Osteocyte (in vitro differentiated cells): ENCODE measurements at places on chromosomes 4 and X.

- DNase-seq: no peak
Observed at GRCh38 chr4:130760246-130760645, 1664.3 kb downstream of the C4orf33 start.

DNA sequence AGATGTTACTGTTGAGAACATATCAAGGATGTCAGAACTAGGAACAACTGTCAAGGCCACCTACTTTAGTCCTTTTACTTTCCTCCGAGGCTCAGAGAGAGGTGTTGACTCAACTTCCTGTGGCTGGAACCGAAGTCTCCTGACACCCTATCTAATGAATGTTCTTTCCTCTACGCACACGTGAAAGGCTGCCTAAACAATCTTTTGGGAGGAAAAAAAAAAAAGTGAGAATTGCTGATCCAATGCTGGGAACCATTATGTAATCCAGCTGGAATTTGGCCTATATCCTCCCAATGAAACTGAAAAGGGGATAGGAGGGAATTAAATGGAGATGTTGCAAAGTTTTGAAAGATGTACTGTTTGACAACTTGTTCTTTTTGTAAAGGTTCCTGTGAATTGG is 8.3 kb upstream of the MAP7D3 start:
- DNase-seq: no peak

DNA sequence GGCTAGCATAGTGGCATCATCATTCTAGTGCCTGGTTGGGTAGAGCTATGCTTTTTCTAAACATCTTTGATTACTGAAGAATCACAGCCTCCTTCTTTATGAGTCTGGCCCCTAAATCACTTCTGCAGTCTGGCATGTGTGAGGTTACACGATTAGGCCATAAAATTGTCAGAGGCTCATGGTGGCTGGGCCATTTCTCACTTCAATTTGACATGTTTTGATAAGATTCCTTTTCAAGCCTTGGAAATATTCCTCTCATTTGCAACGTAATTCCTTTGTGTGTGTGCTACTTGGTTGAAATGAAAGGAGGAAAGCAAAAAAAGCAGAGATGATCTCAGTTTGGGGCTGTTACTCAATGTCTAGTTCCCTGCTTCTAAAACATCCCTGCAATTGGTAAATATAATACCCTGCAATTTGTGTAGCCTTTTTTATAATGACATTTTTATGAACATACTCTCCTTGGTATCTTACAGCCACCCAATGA is 6.2 kb downstream of the CCKAR start:
- no peak for DNase-seq

GRCh38 chrX:77389891-77390290 is 57.3 kb upstream of the FGF16 start:
- DNase-seq: peak; percentile 32

GRCh38 chr4:121270389-121270788 is 106.3 kb upstream of the TNIP3 start:
- no peak for DNase-seq

DNA sequence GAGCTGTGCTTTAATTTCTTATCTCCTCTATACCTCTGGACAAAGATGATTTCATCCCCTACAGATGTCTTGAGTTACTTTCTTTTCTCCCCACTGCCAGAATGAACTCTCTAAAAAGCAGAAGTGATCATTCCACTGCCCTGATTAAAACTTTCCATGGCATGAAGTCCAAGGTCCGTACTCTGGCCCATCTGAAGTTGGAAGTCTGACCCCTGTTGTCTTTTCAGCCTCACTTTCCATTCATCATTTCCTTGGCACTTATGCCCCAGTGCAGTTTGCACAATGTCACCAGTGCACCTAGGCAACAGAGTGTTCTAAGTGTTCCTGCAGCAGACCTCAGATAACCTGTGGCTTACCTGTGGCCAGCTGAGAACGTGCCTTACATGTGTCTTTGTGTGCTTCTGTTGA is 242.4 kb downstream of the FRAS1 start:
- no peak for DNase-seq

GRCh38 chr4:183300070-183300469 is 20.0 kb downstream of the CLDN22 start:
- DNase-seq: no peak

GRCh38 chr4:13601048-13601447 is 26.5 kb downstream of the BOD1L1 start:
- DNase-seq: no peak

DNA sequence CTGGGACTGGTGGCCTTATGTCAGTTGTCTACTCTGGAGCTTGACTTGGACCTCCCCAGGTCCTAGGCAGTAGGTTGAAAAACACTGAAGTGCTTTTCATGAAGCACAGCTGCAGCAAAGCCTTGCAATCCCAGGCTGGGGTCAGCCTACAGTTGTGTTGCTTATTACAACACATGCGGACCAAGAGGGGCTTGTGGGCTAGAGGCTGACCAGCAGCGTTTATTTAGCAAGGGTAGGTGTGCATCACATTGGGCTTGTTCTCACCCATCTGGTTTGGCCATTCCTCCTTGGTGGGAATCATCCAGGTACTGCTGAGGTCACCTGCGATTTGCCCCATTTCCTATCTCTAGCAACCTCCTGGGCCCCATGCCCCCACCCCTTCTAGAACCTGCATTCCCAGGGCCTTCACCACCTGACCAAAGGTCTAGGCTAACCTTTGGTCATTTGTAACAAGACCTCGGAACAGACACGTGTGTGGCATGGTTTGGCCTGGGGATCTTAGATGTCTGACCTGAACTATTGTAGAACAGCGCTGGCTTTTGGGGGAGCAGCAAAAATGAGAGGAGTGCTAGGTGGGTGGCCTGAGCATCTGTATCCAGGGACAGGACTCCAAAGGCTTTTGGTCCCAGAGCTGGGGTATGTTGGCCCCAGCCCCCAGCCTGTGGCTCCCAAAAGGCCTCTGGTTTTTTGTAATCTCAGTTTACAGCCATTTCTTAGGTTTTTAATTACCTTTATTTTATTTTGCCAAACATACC is 3.0 kb downstream of the RPL10 start:
- DNase-seq: no peak

- no peak for DNase-seq
Observed at GRCh38 chr4:55517526-55518229, 29.0 kb downstream of the CLOCK start.

- DNase-seq: no peak
Observed at GRCh38 chrX:135432453-135432852, 10.7 kb downstream of the SMIM10L2A start.

DNA sequence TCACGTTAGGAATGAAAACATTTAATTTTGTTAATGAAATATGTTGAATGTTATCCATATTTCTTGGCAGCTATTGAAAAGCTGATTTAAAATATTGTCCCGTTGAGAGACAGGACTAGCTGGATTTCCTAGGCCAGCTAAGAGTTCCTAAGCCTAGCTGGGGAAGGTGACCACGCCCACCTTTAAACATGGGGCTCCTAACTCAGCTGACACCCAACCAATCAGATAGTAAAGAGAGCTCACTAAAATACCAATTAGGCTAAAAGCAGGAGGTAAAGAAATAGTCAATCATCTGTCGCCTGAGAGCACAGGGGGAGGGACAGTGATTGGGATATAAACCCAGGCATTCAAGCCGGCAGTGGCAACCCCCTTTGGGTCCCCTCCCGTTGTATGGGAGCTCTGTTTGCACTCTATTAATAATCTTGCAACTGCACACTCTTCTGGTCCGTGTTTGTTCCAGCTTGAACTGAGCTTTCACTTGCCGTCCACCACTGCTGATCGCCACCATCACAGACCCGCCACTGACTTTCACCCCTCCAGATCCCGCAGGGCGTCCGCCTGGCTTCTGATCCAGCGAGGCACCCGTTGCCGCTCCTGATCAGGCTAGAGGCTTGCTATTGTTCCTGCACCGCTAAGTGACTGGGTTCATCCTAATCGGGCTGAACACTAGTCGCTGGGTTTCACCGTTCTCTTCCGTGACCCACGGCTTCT is 308.9 kb downstream of the GLUD2 start:
- no peak for DNase-seq

DNA sequence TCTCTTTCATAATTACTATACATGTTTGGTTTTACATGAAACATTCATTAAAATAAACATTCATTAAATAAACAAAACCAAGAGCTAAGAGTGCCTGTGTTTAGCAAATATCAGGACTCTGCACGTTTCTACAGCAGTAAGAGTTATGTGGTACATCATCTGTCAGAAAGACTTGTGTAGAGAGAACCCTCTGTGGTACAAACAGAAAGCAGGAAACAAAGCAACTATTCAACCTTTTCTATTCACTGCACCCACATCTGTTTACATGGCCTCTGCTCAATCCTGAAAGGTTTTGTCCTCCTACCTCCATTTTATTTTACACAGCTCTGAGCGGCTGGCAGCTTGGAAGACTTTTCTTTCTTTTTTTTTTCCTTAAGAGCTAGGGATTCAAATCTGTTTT is 90.7 kb upstream of the PCDH18 start:
- DNase-seq: no peak

DNA sequence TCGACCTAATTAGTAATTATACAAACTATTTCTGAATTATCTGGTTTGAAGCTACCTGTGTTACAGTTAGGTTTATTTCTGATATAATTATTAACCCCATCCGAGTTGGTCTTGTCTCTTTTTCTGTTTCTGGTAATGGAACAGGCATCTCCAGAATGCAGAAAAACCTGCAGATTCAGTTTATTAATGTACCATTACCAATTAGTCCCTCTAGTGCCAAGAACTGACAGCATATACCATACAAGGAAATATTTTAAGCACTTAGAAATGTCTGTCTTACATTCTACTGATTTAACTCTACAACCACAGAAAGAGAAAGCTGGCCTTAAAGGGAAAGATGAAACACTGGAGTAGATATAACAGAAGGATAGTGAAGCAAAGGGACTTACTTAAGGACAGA is 570.6 kb downstream of the CENPC start:
- no peak for DNase-seq

- DNase-seq: no peak
Observed at GRCh38 chr4:137967480-137968190, 274.5 kb downstream of the SLC7A11 start.

DNA sequence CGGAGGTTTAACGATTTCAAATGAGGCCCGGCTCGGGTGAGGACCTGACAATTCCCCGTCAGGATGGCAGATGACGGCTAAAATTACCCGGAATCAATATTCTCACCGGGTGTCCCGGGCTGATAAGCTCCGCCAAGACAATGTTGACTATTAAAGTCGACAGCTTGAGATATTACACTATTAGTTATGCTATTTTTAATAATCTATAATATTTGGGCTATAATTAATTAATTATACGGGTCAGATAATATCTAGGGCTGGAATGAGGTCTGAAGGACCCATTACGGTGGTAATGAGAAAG is 9.4 kb upstream of the NKX1-1 start:
- peak; percentile 44 for DNase-seq

DNA sequence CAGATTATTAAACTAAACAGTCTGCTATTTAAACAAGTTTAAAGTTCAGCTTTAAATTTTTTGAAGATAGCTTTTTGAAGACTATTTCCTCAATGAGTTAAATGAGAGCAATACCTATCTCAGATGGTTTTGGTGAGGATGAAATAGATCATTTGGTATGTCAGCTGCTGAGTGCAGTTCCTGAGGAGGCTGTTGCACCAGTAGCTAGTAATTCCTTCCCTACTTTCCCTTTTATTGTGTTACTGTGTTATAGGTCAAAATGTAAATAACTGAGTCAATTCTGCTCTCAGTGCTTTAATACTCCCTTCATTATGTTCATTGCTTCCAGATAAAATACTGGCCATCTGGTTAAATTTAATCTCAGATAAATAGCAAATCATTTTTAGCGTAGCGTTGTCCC is 48.6 kb downstream of the BMPR1B start:
- DNase-seq: no peak

- no peak for DNase-seq
Observed at GRCh38 chrX:107551546-107551945, 76.8 kb upstream of the PRPS1 start.

DNA sequence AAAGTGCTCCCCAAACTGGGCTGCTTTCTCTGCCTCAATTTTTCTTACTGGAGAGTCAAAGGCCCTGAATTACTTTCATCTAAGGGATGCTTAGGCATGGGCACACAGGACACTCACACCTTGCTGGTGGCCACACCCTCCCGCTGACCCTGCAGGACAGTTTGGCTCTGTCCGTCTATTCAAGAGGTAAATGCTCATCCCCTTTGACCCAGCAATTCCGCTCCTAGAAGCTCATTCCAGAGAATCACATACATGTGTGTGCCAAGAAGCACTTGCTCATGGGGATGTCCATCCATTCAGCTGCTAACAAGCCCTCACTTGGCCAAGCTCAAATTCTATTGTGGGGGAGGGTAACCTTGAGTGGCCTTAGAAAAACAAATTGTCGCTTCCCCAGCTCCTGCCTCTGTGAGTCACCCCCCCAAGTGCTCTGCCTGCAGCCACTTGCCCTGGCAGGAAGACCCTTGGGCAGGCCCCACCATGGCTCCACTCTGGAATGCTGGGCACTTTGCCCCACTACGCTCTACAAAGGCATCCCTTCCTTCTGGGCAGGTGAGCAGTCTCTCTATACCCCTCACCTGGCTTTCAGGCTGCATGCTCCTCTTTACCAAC is 54.5 kb downstream of the HTRA3 start:
- peak; percentile 64 for DNase-seq

GRCh38 chr4:29320947-29321620 is 1399.1 kb upstream of the PCDH7 start:
- no peak for DNase-seq

DNA sequence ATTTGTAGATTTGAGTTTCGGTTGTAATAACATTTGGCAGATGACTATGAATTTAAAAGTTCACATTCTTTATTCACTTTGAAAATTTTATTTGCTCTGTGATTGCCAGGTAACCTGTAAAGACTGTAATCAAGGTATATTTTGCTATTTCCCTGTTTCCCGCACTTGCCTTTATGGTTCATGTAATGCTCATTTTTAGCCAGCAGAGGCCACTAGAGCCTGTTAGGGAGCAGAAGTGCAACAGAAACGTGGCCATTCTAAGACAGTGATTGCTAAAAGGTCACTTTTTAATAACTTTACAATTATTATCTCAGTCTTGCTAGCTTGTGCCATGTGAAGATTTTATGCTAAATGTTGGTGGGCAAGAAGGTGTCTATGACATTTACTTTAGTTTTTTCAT is 12.4 kb downstream of the YIPF6 start:
- DNase-seq: no peak

- peak; percentile 51 for DNase-seq
Observed at GRCh38 chr4:7419961-7420660, 14.6 kb downstream of the PSAPL1 start.

DNA sequence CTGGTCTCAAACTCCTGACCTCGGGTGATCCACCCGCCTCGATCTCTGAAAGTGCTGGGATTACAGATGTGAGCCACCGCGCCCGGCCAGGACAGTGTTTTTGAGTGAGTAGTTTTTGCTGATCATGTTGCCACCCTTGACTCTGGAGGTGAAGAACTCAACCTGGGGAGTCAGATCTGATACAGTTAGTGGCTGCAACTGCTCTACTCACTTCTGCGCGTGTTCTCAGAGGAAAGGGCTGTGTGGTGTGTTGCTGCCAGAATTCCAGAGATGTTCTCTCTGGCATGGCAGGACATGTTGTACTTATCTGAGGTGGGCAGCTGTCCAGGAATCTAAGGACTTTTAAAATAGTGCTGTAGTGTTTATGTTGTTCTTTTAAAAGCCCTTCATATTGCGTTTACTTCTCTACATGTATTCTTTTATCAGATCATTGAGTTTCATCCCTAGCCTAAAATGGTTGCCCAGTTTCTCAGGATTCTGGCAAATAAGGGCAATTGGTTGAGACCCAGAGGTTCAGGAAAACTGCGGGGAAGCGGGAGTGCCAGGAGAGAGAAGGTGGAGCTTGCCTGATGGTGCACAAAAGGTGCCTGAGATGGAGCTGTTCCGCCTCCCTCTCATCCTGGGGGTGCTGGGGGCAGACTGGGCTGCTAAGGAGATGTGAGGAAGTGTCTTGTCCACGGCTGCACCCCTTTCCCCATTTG is 97.7 kb downstream of the ARHGAP10 start:
- DNase-seq: no peak
